GM12892 (cell line): ENCODE measurements at places on chromosomes 13 and 19.

DNA sequence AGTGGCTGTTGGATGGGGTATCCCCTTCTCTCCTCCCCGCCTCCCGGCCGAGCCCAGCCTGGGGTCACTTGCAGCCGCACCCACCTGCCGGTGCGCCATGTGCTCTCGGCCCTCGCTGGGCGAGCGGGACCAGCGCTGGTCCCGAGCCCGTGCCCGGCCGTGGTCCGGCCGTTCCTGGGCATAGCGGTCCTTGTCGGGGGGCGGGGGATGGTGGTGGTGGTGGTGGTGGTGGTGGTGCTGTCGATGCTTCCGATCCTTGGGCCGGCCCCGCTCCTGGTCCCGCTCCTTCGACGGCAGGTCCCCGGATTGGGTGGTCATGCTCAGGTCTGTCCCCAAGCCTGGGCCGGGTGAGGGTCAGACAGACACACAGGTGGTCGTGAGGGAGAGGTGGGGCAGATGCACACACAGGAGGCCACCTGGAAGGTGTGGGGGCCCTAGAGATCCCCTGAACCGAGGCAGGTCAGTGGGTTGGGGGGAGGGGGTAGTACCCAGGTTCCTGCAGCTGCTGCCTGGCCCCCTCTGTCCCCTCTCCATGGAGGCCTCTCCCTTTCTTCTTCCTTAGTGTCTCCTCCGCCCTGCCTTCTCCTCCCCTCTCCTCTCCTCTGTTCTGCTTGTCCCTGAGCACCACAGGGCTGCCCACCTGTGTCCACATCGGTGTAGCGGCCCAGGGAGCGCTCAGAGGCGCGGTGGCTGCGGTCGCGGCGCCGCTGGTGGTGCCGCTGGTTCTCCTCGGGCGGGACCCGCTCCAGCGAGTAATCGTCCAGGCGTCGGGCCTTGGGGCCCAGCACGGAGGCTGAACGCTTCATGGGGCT, 58.7 kb downstream of the IER2 start:
- peak; percentile 70 for DNase-seq

- no peak for DNase-seq
Observed at GRCh38 chr13:34357435-34358232, 539.7 kb downstream of the RFC3 start.

DNA sequence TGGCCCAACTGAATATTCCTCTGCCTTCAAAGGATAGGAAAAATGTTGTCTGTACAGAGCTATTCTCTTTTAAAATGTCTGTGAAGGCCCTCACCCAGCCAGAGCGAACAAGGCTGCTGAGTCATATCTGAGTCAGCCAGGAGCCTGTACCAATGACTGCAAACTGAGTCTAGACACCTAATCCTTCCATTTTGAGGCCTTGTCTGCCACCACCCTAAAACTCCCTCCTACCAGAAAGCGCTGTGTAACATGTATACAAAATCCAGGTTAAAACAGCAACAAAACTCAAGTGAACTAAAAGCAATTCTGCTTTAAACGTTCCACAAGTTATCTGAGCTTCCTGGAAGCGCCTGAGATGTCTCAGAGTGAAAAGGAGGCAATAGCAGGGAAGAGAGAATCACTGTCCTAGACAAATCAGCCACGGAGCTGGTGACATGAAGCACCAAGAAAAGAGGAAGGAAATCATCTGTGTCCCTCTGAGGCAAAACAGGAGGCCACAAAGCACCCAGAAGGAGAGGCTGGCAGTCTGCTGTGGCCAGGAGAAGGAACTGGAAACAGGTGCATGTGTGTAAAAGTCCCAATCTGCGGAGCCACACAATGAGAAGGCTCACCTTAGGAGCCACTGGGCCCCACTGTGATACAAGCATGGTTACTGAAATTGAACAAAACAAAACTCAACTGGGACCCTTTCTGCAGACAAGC, 10.2 kb downstream of the DHRS12 start:
- DNase-seq: no peak

- no peak for DNase-seq
Observed at GRCh38 chr19:1343041-1343440, 40.7 kb upstream of the NDUFS7 start.

DNA sequence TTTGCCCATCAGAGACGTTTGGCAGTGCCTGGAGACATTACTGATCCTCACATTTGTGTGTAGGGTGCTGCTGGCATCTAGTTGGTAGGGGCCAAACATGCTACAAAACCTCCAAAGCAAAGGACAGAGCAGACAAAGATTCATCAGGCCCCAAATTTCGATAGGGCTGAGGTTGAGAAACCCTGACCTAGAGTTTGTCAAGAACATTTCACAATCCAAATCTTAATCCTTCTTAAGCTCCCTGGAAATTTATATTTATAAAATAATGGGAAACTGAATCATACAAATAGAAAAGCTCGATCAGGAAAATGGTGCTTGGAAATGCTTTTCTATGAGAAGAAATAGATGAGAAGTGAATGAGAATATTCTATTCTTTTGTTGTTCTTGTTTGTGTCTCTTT, 273.6 kb downstream of the DCT start:
- no peak for DNase-seq

- DNase-seq: no peak
Observed at GRCh38 chr19:29060813-29061364, 152.1 kb downstream of the UQCRFS1 start.

DNA sequence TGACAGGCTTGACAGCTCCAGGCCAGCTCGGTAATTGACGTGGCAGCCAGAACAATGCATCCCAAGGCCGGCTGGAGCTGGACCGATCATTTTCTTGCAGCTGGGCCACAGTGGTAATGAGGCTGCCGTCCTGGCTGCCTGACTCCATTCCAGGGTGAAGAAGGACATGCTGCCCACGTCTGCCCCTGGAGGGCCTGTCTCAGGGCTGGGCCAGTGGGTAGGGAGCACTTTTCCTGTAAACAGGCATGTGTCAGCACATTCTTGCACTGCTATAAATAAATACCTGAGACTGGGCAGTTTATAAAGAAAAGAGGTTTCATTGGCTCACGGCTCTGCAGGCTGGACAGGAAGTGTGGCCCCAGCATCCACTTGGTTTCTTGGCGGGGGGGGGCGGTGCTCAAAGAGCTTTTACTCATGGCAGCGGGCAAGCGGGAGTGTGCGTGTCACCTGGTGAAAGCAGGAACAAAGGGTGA, 38.1 kb upstream of the KCTD15 start:
- DNase-seq: no peak

- no peak for DNase-seq
Observed at GRCh38 chr19:7848779-7849457, 18.9 kb downstream of the EVI5L start.

DNA sequence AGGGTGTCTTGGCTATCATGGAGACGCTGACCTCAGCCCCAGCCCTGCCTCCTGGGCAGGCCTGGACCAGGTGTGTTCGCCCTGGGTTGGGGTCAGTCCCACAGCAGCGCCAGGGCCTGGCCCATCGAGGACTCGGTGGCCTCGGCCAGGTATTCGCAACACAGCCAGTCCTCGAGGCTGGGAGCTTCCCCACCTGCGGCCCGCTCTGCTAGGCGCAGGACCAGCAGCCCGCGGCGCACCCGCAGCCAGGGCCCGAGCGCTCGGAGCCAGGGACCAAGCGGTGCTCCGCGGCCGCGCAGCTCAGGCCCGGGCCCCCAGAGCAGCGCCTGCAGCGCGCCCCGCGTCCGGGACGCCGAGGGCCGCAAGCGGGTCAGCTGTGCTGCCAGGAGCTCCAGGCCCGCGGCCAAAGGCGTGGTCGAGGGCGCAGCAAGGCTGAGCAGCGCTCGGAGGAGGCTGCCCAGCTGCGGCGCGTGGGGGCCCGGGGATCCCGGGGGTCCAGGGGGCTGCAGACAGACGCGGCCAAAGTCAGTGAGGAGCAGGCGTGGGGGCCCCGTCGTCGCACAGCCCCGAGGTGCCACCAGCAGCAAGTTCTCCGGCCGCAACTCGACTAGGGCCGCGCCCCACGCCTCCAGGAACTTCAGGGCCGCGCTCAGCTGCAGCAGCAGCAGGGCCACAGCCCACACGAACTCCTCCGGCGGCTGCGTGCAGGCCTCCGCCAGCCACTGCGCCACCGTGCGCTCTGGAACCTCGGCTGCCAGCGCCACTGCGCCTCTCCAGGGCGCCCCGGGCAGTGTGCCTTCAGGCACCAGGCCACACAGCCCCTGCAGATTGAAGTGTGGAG, 6.2 kb downstream of the PEAK3 start:
- no peak for DNase-seq

- DNase-seq: no peak
Observed at GRCh38 chr19:7637374-7638256, 705 bp downstream of the STXBP2 start.

GRCh38 chr19:18833849-18834643, 2.3 kb downstream of the UPF1 start:
- no peak for DNase-seq

DNA sequence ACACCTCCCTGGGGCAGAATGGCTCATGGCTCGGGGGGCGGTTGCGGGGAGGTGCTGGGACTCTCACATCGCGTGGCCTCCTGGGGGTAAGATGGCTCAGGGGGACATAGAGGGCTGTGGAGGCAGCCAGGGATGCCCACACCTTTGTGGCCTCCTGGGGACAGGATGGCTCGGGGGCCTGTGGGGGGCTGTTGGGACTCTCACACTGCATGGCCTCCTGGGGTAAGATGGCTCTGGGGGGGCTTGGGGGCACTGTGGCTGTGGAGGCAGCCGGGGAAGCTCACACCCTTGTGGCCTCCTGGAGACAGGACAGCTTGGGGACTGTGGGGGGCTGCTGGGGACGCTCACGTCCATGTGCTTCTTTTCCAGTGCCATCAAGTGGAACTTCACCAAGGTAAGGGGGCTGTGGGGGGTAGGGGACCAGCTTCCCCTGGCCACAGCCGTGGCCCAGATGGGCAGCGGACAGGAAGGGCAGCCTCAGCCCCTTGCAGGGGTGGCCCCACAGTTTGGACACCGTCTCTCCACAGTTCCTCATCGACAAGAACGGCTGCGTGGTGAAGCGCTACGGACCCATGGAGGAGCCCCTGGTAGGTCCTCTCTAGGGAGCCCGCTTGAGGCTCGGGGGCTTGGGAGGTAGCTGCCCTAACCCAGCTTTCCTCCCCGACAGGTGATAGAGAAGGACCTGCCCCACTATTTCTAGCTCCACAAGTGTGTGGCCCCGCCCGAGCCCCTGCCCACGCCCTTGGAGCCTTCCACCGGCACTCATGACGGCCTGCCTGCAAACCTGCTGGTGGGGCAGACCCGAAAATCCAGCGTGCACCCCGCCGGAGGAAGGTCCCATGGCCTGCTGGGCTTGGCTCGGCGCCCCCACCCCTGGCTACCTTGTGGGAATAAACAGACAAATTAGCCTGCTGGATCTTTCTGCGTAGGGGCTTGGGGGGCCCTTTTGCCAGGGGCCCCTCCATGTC, 2.4 kb downstream of the GPX4 start:
- DNase-seq: no peak

DNA sequence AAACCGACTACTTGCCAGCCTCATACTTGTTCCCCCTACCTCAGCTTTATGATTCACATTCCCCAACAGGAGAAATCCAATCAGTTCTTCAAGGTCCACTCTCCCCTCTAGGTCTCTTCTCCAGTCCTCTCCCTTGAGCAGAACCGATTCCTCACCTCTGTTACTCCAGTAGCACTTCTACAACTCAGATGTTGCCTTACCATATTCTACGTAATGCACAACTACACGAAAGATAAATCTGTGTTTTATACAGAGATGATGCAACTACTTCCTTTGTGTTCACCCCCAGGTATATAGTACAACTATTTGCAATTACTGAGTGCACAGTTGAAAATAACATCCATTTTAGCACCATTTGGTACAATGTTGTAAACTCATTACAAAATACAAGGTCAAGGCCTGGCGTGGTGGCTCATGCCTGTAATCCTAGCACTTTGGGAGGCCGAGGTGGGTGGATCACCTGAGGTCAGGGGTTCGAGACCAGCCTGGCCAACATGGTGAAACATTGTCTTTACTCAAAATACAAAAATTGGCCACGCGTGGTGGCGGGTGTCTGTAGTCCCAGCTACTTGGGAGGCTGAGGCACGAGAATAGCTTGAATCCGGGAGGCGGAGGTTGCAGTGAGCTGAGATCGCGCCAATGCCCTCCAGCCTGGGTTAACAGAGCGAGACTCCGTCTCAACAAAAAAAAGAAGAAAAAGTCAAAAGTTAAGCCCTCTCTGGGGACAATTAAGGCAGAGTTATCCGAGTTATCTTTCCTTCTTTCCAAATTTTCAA, 2.8 kb upstream of the WBP4 start:
- DNase-seq: no peak

DNA sequence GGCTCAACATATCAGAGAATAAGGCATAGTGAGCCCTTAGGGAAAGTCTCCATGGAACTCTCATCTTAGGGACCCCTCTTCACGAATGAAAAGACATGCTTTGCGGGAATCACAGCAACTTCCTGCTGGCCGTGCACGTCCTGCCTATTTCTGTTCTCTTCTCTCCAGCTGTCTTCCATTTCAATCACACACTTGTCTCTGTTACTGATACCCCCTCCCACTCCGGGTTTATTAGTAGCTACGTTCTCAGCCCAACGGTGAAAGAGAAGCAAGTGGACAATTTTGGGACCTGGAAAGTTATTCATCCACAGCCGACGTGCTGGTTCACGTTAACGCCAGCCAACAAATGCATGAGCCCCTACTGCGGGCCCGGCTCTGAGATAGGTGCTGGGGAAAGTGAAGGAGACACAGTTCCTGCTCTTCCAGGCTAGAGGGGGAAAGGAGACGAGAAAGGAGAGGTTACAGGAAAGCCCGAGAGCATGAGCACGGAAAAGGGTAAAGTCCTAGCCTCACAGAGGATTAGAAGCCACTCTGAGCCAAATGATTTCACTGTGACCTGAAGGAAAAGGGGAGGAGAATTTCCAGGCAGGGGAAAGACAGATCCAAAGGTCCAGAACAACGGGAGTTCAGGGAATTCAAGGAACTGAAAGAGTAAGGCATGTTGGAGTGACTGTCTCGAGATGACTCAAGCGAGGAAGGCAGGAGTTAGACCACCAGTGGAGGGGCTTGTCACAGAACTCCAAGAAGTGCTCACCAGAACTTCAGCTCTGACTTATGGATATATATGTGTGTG, 81.8 kb upstream of the CLDN10 start:
- no peak for DNase-seq

DNA sequence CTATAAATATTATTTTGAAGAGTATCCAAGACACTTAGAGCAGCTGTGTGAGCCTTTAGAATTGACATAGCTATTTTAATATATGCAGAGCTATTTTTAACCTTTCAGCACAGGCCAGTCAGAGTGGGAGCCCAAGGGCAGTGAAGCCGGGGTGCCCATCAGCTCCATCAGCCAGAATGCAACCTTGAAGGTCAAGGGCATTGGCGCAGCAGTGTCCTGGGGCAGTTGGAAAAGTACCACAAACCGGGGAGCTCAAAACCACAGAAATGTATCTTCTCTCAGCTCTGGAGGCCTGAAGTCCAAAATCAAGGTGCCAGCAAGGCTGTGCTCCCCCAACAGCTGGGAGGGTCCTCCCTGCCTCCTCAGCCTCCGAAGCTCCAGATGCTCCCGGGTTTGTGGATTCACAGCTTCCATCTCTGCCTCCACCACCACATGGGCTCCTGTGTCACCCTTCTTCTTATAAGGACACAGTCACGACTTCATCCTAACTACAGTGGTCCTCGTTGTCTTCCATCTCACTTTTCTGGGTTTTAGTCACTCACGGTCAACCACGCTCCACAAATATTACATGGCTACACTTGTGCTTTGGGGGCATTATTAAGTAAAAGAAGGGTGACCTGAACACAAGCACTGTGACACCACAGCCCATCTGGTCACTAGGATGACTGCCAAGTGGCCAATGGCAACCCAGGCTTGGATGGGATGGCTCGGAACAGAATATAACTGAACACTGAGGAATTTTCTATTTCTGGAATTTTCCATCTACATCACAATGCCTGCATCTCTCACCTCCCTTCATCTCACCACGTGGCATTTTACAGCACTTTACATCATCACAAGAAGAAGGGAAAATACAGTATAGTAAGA, 15.9 kb upstream of the GAS6 start:
- DNase-seq: no peak
